MM.1S (cell line): ENCODE measurements at places on chromosomes 6 and 20.
A peak's percentile ranks its signal among the peaks of the same experiment; 100 is the strongest.

DNA sequence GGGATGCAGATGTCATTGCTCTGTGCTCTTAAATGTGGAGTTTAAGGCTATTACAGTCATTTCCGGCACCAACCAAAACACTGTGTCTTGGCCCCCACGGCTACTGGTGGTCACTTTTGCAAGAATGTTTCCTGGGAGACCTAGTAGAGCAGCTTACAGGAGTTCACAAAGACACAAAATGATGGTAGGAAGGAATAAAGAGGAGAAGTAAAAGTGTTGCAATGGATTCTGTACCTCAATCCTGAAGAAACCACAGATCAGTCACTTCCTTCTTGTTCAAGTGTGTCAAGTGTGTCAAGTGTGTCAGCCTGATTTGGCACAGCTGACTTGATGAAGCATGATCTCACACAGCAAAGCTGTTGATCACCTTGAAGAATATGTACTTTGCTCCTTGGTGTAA is 344.0 kb downstream of the PLCB1 start:
- no peak for DNase-seq

- no peak for DNase-seq
Observed at GRCh38 chr20:48847498-48848205, 19.9 kb upstream of the PREX1 start.

GRCh38 chr6:17714177-17714576 is 7.5 kb upstream of the NUP153 start:
- no peak for DNase-seq

- no peak for DNase-seq
Observed at GRCh38 chr6:12296255-12296573, 6.1 kb downstream of the EDN1 start.

DNA sequence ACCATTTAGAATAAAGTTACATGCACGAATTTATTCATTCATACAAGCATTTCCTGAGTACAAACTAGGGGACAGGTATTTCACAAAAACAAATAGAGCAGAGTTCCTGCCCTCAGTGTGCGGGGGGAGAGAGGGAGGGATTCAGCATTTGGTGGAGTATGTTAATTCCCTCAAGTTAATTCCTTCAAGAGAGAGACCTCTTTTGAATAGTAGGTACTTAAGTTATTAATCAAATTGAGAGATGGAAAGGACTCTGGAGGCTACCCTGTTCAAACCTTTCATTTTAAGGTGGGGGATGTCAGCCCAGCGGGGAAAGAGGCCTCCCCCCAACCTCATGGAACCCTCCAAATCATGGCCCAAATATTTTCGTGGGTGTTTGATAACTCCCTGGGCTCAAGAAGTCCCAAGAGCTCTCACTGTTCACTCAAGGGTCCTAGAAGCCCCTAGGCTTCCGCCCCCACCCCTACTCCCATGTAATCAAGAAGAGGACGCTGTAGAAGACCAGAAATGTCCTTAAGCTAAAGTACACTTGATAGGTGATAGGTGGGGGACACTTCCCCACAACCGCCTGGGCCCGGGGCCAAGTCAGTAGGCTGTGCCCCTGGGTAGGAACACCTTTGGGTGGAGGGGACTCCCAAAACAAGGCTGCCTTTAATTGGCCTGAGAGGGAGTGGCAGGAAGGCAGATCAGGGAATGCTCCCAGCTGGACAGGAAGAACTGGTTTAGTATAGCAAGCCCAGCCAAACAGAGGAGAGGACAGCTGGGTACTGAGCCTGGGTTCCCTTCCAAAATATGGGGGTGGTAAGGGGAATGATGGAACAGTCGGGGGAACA is 2.9 kb downstream of the SDC4 start:
- no peak for DNase-seq

GRCh38 chr6:5501837-5502236 is 240.5 kb downstream of the FARS2 start:
- DNase-seq: no peak

GRCh38 chr20:58198384-58198783 is 30.1 kb downstream of the ANKRD60 start:
- no peak for DNase-seq

- DNase-seq: peak; percentile 91
Observed at GRCh38 chr6:79947191-79948186, at the start of gene ELOVL4. TSS of gene ELOVL4 (minus strand) at chr6:79947553. CDS start at chr6:79947279, 274 bp downstream.

- DNase-seq: no peak
Observed at GRCh38 chr20:1186367-1186991, 1.7 kb upstream of the TMEM74B start.

DNA sequence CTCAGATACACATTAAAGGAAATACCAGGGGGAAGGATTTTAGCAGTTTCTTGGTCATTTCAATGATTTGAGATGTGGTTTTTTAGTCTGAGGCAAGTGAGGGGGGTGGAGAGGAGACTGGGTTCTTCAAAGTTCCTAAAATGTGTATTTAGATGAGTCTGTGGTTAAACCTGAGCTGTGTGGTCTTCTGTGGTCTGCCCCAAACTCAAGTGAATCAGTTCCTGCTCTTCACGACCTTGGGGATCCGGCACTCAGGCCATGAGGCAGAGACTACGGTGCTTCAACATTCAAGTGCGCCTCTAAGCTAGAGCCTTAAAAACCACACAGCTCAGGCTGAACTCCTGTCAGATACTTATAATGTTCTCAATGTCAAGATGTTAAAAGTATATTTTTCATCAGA is 406.7 kb downstream of the LMBRD1 start:
- DNase-seq: peak; percentile 13

- no peak for DNase-seq
Observed at GRCh38 chr6:149453597-149454345, 31.0 kb downstream of the ZC3H12D start.

GRCh38 chr6:31663126-31663960 is 1.5 kb downstream of the GPANK1 start:
- DNase-seq: no peak

GRCh38 chr20:13017883-13018535 is 9.2 kb downstream of the SPTLC3 start:
- DNase-seq: no peak

DNA sequence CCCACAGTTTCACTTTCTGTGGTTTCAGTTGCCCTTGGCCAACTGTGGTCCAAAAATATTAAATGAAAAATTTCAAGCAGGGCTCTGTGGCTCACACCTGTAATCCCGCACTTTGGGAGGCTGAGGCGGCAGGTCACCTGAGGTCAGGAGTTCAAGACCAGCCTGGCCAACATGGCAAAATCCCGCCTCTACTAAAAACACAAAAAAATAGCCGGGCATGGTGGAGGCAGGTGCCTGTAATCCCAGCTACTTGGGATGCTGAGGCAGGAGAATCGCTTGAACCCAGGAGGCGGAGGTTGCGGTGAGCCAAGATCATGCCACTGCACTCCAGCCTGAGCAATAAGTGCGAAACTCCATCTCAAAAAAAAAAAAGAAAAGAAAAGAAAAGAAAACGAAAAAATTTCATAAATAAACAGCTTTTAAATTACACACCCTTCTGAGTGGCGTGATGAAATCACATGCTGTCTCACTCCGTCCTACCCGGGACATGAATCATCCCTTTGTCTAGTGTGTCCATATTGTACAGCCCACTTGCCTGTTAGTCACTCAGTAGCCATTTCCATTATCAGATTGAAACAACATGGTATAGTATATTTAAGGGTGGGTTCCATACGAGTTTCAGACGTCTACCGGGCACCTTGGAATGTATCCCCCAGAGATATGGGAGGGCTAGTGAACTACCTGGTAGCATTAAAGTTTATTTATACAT is 11.7 kb downstream of the PTPRK start:
- no peak for DNase-seq

GRCh38 chr6:57305107-57305506 is 12.3 kb upstream of the PRIM2 start:
- no peak for DNase-seq

- DNase-seq: no peak
Observed at GRCh38 chr6:144008120-144008811, at the start of gene PLAGL1. TSS of gene PLAGL1 (minus strand) at chr6:144008259. CDS start at chr6:143948136, 60,123 bp downstream.

- DNase-seq: no peak
Observed at GRCh38 chr20:50215101-50215690, 24.6 kb downstream of the CEBPB start.

GRCh38 chr6:57137350-57137749 is 34.8 kb upstream of the BAG2 start:
- DNase-seq: no peak

DNA sequence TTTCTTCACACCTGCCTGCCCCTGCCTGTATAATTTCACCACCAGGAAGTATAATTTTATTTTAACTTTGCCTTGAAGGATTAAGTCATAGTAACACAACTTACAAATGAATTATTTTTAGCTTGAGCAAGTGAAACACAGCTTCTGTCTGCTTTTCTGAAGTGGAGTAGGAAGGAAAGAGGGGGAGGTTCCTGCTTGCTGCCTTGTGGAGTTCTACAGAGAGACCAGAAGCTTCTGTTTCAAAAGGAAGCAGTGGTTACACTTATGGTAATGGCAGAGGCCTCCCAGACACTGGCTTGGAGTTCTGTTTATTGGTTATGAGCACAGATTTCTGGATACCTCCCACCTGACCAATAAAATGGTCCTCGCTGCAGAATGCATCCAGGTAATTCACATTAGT is 159.6 kb downstream of the TMEM200A start:
- DNase-seq: peak; percentile 82

DNA sequence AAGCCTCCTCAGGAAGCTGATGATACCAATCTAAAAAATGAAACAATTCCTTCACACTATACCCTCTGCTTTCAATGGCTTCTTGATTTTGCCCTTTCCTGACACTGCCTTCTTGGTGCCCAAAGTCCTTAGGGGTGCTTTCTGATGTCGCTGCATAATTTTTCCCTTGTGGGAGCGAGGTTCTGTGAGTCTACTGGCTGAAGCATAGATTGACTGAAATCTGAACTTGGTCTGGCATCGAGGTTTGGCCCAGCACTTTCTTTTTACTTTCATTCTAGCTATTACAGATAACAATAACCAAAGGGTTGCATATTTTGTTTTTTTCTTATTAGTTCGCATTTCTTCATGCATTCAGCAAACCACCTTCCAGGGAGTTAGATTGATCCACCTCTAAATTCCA is 65.8 kb downstream of the E2F3 start:
- DNase-seq: no peak

GRCh38 chr6:39892490-39893129 is 41.7 kb downstream of the MOCS1 start:
- DNase-seq: peak; percentile 54

- DNase-seq: no peak
Observed at GRCh38 chr20:46243707-46244628, 64.3 kb downstream of the CDH22 start.

- DNase-seq: no peak
Observed at GRCh38 chr6:39906318-39906761, 27.9 kb downstream of the MOCS1 start.

DNA sequence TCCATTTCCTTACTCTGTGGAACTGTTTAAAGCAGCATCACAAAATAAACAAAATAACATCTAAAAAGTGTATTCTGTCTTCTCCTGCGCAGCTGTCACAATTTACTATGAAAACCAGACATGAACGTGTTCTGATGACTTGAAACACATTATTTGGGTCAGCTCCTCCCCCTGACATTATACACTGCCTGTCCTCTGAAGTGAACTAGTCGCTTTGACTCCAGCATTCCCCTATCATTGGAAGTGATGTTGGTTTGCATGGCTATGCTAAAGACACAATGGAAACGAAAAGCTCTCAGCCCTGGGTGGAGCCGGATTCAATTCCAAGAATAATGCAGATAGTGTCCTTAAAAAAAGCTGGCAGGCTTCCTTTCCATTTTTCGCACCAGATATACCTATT is 125.9 kb downstream of the FYN start:
- DNase-seq: no peak

DNA sequence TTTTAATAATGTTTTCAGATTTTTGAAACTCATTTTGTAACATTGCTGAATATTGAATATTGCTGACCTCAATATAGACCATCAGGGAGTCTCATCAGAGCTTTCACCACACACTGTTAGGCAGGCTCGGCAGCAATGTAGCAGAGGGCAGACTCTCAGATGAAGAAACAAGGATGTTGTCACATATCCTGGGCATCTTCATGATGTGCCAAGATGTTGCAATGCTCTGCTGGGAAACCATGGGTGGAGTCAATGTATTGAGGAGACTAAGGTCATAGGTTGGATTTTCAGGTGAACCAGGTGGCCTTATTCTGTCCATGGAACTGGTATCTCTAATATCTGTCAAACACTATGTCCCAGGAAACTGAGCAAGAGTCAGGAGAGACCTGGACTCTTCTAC is 27.3 kb downstream of the NR2E1 start:
- DNase-seq: no peak

GRCh38 chr20:1815502-1816085 is 79.6 kb upstream of the SIRPA start:
- DNase-seq: no peak

DNA sequence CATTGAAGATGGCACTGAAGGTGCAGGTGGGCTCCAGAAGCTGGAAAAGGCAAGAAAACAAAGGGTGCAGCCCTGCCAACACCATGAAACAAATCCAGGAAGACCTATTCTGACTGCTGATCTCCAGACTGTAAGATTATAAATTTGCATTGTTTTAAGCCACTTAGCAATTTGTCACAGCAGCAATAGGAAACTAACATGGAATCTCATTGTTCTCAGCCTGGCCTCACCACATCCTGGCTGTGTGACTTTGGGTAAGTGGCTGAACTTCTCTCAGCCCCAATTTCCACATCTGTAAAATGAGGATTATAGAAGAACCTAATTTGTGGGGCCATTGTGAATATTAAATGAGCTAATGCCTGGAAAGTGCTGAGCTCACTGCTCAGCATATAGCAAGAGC is 160.4 kb upstream of the MAFB start:
- DNase-seq: no peak

- no peak for DNase-seq
Observed at GRCh38 chr20:19048995-19049501, 163.4 kb upstream of the SLC24A3 start.

DNA sequence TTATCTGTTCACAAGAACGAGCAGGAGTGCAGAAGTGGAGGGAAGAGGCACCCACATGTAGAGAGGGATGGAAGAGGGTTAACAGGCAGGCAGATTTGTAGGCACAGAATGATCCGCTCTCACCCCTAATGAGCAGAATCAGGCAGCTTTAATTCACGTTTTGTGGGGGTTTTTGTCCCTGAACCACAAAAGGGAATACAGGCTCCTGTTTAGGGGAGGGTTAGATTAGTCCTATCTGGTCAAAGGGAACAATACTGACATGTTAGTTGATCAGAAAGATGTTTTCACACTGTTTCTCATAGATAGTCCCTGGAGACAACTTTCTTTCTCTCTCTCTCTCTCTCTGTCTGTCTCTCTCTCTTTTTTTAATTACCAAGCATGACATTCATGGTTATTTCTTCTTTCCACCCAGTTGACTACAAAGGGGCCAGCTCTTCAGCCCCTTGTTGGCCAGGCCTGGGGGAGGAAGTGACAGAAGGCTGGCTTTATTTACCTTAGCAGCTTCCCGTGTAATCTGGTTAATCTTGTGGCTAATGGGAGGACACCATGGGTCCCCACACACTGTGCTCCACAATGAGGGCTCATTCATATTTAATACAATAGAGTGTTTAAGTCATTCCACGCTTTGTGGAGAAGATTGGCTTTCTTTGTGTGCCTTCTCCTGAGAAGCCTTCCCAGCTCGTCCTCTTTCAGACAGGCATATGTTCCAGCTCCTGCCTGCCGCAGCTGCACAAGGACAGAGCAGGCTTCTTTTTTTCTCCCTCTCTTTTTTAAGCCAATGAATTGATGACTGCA is 958.8 kb downstream of the TFAP2A start:
- no peak for DNase-seq
